Adrenal gland (tissue), 19 donors: ENCODE measurements at places on chromosomes 2 and 18. TPM values are rescaled to one million over a fixed set of nuclear protein-coding genes. Genes with fewer than 3 reads are reported as not detected.

GRCh38 chr2:55063226-55063625 is 13.0 kb upstream of the RTN4 start:
- DNase-seq = no peak

Gene TMEM17
- 6.5 TPM for total RNA-seq

Gene DES
- 9.4 TPM for total RNA-seq

DNA sequence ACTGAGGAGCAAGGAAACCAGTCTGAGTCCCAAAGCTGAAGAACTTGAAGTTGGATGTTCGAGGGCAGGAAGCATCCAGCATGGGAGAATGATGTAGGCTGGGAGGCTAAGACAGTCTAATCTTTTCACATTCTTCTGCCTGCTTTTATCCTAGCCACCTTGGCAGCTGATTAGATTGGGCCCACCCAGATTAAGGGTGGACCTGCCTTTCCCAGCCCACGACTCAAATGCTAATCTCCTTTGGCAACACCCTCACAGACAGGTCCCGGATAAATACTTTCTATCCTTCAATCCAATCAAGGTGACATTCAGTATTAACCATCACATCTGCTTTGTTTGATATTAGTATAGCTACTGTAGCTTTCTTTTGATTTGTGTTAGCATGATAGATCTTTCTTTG is 27.1 kb downstream of the VRK2 start:
- DNase-seq = no peak

GRCh38 chr2:239929504-239929903 is 95.6 kb downstream of the NDUFA10 start:
- peak; percentile 6 for DNase-seq

GRCh38 chr2:36633470-36634092 is 35.6 kb upstream of the FEZ2 start:
- DNase-seq = no peak

Gene UGT1A10
- not detected for total RNA-seq

- DNase-seq = peak; percentile 87
Measured at GRCh38 chr2:219125225-219125885, 35.3 kb downstream of the NHEJ1 start.

Gene VWA3B
- total RNA-seq = not detected

Gene CD226
- 1.7 TPM for total RNA-seq

GRCh38 chr18:12001421-12001820 is 20.1 kb downstream of the IMPA2 start:
- DNase-seq = no peak
